ENCODE measurements at places on chromosomes 3 and 15.

- no peak for DNase-seq
These were observed 90.5 kb upstream of the CTDSPL start for GRCh38 chr3:37770938-37771918.

DNA sequence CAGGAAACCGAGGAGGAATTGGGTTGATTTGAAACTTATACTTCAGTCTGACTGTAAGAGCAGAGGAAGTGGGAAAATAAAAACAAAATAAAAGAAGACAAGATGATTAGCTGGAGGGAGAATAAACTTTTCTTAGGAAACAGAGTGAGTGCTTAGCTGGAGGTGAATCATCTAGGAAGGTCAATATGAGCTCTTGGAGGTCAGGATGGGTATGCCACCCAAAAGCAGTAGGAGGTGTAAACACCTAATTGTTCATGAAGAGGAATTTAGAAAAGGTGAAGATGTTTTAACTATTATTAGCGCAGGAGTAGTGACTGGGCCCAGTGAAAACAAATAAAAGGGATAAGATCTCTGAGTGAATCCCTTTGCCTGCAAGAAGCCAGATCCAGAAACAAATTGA, 39.9 kb upstream of the ARL14 start:
- DNase-seq: no peak

DNA sequence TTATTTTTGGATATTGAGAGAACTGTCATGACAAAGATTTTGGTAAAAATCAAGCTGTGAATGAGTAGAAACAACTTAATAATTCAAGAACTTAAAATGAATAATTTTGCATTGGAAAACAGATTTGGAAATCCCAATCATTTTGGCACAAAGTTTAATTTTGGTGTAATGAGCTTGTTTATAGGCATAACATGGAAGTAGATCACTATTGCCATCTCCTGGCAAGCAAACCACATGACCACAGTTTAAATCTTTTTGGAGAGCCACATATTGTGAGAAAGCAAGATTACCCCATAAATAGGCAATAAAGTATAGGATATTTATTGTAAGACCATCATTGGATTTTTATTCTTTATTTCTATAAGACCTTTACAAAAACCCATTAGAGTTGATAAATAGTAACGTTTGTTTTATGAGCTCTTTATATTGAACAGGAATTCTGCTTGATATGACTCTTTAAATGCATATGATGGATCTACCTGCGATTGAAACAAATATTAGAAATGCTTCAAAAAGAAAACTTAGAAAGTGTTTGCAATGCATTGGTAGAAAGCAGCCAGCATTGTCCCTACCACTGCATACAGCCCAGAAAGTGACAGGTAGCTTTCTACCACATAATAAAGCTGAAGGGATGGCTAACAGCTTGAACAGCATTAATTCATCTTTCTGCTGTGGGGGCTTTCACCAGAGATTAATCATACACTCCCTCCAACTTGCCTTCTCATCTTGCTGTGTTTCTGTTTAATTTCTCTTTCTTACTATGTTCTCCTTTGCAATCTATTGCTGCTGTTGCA, 766.8 kb downstream of the TBL1XR1 start:
- DNase-seq: no peak

- DNase-seq: no peak
These were observed 266.3 kb downstream of the RPLP1 start for GRCh38 chr15:69718916-69719315.

DNA sequence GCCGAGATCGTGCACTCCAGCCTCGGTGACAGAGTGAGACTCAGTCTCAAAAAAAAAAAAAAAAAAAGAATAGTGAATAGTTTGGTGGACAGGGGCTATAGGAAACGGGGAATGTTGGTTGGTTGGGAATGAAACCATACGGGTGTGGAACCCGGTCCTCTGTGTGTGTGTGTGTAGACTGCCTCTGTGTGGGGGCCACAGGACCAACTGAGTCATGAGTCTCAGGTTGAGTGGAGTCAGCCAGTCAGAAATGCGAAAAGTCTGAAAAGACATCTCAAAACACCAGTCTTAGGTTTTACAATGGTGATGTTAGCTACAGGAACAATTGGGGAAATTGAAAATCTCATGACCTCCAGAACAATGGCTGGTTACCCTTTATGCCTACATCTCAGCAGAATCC, 44.5 kb downstream of the ZDHHC19 start:
- no peak for DNase-seq

DNA sequence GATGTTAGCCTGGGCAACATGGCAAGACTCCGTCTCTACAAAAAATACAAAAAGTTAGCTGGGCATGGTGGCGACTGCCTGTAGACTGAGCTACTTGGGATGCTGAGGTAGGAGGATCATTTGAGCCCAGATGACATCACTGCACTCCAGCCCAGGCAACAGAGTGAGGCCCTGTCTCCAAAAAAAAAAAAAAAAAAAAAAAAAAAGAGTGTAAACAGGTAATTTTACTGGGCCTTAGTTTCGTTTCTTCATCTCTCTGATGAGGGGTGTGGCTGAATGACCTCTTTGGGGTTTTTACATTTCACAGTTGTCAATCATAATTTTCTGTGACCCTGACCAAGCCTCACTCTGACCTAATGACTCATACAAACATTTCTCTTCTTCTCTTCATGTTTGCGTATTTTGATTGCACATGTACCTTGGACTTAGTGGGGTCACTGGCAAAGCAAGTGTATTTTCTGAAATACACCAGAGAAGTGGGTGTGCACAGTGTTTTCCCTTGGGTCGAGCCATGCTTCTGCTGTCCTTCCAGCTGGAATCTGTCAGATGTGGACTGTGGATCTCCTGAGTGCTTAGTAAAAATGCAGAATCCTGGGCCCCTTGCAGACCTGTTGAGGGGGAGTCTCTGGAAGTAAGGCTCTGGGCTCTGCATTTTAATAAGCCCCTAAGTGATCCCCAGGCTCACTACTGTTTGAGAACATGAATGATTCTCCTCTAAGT, 140.5 kb downstream of the FNDC3B start:
- no peak for DNase-seq

DNA sequence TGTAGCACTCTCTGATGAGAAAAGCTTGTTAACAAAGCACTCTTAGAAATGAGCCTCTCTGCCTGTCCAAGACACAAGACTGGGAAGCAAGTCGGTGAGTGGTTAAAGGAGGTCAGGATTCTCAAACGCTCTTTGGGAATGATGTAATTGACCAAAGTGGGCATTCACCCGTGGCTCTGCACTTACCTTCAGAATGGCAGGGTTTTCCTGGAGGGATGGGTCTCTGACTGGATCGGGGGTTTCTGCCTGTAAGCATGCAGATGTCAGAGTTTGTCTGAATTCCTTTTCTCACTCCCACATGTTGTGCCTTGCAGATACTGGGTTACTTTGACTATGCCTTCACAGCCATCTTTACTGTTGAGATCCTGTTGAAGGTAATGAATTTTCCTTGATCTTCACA, 106.3 kb downstream of the CHDH start:
- no peak for DNase-seq

GRCh38 chr3:143837076-143837475, 11.2 kb downstream of the SLC9A9 start:
- DNase-seq: no peak

DNA sequence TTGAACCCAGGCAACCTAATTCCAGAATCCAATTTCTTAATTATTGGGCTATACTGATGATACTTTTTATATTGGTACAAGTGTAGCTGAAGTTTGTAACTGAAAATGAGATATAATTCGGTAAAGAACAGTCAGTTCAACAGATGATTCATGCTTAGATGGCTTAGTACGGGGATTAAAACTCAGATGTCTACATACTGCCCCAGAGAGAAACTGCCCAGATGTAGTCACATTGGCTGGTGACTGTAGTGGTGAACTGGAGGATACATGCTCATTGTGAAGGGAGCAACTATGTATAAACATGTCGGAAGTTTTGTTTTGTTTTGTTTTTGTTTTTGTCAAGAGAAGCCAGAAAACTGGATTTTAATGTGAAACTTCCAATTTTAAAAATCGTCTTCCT, 179.6 kb downstream of the ADAMTSL3 start:
- no peak for DNase-seq

DNA sequence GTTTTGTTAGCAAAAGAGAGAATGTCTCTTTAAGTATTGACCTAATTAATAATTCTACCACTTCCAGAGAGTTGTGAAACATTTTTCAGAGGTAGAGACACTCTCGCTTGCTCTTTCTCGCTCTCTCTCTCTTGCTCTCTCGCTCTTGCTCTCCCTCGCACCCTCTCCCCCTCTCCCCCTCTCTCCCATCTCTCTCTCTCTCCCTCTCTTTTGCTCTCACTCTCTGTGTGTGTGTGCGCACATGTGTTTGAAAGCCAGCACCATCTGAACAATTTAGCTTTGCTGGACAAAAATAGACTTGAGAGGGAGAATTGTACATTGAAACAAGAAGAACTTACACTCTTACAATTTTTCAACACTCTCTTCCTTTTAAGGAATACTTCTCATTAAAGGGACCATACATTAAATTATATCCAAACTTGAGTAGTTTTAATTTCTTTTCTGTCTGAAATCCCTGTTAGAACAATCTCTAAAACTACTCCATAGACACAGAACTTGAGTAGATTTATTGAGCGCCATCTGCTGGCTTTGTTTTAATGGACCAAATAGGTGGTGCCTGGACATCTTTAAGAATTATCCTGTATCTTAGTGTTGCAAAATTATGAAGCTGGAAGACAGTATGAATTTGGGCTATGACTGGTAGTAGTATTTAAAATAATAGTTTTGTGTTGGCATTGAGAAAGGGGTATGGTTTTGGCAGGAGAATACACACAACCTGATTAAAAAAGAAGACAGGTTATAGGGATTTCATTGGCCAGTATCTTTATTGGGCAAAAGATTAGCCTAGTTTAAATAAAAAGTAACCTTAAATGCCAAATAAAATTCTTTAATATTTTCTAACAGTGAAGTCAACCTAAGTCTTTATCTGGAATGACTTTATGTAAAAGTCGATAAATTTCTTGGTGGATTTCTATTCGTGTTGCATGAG, 124.6 kb downstream of the AKAP13 start:
- peak; percentile 33 for DNase-seq

GRCh38 chr3:129040579-129041300, 19.8 kb upstream of the GP9 start:
- no peak for DNase-seq

- no peak for DNase-seq
These were observed 22.8 kb downstream of the EHD4 start for GRCh38 chr15:41949401-41950126.

Data from activated T-cell treated with anti-CD3 and anti-CD28 coated beads for 4 hours (primary cell).